HFFc6 (cell line): ENCODE measurements at places on chromosomes 12 and 14. TPM values are rescaled to one million over a fixed set of nuclear protein-coding genes. Genes with fewer than 3 reads are reported as not detected.

GRCh38 chr12:62978768-62979167 is 43.8 kb upstream of the PPM1H start:
- DNase-seq: no peak
- H3K4me3 ChIP-seq: no peak overlapping the region
- no peak overlapping the region for H3K27ac ChIP-seq
- H3K4me1 ChIP-seq: no peaks in the 10 kb centered on the region; the same call in 1 of the 2 replicates

DNA sequence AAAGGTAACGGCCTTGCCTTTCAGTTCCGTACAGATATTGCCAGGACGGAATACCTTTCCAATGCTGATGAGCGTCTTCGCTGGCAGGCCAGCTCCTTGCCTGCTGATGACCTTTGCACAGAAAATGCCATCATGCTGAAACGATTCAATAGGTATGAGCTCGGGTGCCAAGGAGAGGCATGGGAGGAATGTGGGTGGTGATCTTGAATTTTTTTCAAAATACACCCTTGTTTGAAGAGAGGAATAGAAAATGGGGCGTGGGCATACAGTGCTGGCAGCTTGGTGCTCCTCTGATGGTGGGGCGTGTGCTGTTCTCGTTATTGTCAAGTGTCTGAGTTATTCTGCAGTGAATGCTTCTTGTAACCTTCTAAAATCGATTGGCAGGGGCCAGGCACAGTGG is 52.5 kb downstream of the HSP90AA1 start:
- H3K4me1 ChIP-seq: peaks cover 19% of the 10 kb centered on the region
- peak overlapping the region; percentile 35; the same call in 1 of the 2 replicates for H3K27ac ChIP-seq
- DNase-seq: no peak

DNA sequence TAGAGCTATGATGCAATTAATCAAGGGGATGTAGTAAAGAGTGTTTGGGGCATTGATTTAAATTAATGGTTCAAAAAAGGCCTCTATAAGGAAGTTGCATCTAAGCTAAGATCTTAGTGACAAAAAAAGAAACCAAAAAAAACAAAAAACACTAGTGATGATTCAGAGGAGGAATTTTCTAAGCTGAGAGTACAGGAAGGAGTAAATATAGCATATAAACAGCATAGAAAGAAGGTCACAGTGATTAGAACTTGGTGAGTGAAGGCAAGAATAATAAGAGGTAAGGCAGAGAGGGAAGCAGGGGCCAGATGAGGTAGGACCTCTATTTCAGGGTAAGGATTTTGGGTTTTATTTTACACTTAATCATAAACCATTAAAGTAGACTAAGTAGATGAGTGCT is 48.0 kb upstream of the PDZRN4 start:
- H3K27ac ChIP-seq: no peak overlapping the region
- no peak overlapping the region for H3K4me3 ChIP-seq
- DNase-seq: no peak
- H3K36me3 ChIP-seq: no peaks in the 10 kb centered on the region
- no peaks in the 10 kb centered on the region for H3K4me1 ChIP-seq
- no peaks in the 10 kb centered on the region; the same call in 1 of the 2 replicates for H3K27me3 ChIP-seq

DNA sequence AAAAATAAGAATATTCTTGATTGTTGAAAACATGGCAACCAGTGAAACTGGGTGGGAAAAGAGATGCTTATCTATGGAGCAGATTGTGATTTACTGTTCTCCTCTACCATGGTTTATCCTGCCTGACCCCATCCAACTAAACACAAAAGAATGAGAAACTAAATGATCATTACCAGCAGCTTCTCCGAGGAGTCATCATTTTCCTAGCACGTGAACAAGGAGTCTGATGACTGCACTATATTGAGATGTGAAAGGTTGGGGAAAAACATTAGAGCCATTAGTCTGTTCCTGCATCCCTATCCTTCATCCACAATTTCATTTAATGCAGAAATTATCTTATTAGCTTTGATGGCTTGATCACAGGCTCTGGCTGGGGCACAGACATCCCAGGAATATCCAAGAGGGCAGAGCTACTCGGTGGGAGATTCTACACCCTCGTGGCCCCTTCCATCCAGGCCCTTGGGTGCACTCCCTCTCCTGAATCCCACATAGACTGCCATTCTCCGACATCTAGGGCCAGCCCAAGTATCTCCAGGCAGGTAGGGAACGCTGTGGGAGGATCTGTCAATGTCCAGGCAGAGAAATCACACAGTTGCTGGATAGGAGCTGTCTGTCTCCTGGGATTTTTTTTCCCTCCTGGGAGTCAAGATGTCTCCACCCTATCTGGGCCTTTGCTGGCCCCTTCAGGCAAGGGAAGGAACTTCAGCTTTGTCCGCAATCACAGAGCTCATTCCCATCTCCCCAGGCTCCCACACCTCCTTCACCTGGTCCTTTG is 43.3 kb upstream of the DHRS4 start:
- H3K4me1 ChIP-seq: peaks cover 11% of the 10 kb centered on the region; the same call in 1 of the 2 replicates
- no peaks in the 10 kb centered on the region for H3K36me3 ChIP-seq
- DNase-seq: peak; percentile 73

Gene AVPR1A
- total RNA-seq: not detected in 3 replicates

GRCh38 chr12:39239490-39240486 is 203.1 kb downstream of the KIF21A start:
- no peaks in the 10 kb centered on the region for H3K27me3 ChIP-seq
- no peaks in the 10 kb centered on the region for H3K4me1 ChIP-seq
- no peak for DNase-seq
- H3K4me3 ChIP-seq: no peak overlapping the region
- no peaks in the 10 kb centered on the region for H3K36me3 ChIP-seq
- H3K27ac ChIP-seq: no peak overlapping the region

Gene TPPP2
- not detected in 3 replicates for total RNA-seq

DNA sequence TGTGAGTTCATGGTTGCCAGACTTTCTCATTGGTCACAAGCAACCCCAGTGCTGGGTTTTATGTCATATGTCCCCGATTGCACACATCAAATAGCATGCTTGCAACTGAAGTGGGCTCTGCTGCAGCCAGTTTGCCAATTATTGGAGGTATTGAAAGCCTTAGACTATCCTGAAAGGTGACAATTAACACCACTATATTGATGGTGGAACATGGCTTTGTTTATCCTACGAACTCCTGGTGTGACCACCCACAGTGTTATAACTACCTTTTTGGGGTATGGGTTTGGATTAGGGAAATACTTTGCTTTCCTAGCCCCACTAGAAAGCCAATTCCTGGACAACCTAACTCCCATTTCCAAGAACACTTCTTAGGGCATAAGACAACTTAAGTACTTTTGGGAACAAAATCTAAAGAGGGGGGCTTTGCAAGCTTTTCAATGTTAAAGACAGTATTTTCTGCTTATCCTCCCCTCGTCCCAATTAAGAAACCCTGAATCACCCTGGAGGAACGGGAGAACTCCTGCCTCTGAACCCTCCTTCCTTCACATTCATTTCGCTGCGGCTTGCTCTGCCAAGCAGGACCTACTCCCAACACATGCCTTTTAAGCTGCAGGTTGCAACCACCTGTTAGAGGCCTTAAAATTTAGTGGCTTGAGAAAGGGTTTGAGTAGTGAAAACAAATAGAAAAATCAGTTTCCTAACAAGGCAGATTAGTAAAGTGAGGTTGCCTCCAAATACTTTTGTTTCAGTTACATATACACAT is 80.3 kb upstream of the RBM19 start:
- peaks cover 7% of the 10 kb centered on the region for H3K27me3 ChIP-seq
- DNase-seq: no peak
- no peak overlapping the region for H3K4me3 ChIP-seq
- H3K36me3 ChIP-seq: no peaks in the 10 kb centered on the region
- H3K27ac ChIP-seq: no peak overlapping the region

GRCh38 chr12:47828976-47829482 is 9.3 kb upstream of the HDAC7 start:
- H3K36me3 ChIP-seq: no peaks in the 10 kb centered on the region
- no peaks in the 10 kb centered on the region; the same call in 1 of the 2 replicates for H3K27me3 ChIP-seq
- peak overlapping the region; percentile 86 for H3K27ac ChIP-seq
- H3K4me1 ChIP-seq: peaks cover 53% of the 10 kb centered on the region
- H3K4me3 ChIP-seq: peak overlapping the region; percentile 68

DNA sequence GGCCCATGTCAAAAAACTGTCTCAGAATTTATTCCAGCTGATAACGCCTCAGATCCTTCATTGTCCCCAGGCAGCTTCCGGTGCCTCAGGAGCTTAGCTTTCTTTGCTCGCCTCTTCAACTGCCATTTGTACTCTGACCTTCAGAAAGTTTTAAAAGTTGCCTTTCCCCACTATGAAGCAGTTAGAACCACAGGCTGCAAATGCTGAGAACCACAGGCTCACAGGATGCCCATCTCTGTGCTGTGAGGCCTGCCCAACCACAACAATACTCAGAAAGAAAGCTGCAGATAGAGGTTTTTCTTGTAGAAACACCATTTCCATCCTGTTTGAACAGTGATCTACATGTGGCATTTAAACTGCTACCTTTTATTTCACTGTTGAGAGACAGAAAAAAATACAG is 131.1 kb downstream of the PRKCH start:
- DNase-seq: no peak
- peaks cover 23% of the 10 kb centered on the region for H3K27me3 ChIP-seq
- H3K4me3 ChIP-seq: no peak overlapping the region

Gene GPRC5D
- total RNA-seq: not detected in 3 replicates

Gene FLVCR2
- total RNA-seq: 1.8 to 4.1 TPM (median 3.1 TPM) in 3 replicates

Gene MANSC1
- total RNA-seq: 4.9 to 11.7 TPM (median 6.6 TPM) in 3 replicates

Gene TOGARAM1
- 7.5 and 10.9 TPM in 2 replicates for total RNA-seq

- H3K27me3 ChIP-seq: peaks cover 4% of the 10 kb centered on the region; the same call in 1 of the 2 replicates
- peaks cover 63% of the 10 kb centered on the region for H3K4me1 ChIP-seq
- H3K27ac ChIP-seq: peak overlapping the region; percentile 44
- H3K36me3 ChIP-seq: peaks cover 46% of the 10 kb centered on the region
Measured at GRCh38 chr12:45966486-45966885, 23.9 kb downstream of the SCAF11 start.

GRCh38 chr14:101553931-101554330 is 7.4 kb upstream of the DIO3 start:
- no peaks in the 10 kb centered on the region for H3K4me1 ChIP-seq
- peaks cover 18% of the 10 kb centered on the region for H3K27me3 ChIP-seq
- no peak overlapping the region for H3K27ac ChIP-seq
- no peak overlapping the region for H3K4me3 ChIP-seq
- DNase-seq: no peak

Gene CIROP
- not detected in 3 replicates for total RNA-seq

- H3K4me1 ChIP-seq: peaks cover 5% of the 10 kb centered on the region; the same call in 1 of the 2 replicates
- DNase-seq: peak; percentile 52
- no peak overlapping the region for H3K27ac ChIP-seq
Measured at GRCh38 chr14:22333422-22334274, 255.4 kb downstream of the DAD1 start.

DNA sequence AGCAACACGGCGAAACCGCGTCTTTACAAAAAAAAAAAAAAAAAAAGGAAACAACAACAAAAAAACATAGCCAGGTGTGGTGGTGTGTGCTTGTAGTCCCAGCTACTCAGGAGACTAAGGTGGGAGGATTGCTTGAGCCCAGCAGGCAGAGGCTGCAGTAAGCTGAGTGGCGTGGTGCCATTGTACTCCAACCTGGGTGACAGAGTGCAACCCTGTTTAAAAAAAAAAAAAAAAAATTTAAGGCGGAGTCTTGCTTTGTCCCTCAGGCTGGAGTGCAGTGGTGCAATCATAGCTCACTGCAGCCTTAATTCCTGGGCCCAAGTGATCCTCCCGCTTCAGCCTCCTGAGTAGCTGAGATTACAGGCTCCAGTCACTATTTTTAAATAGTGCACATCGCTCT is 18.2 kb upstream of the FIGNL2 start:
- peaks cover 8% of the 10 kb centered on the region for H3K4me1 ChIP-seq
- no peak overlapping the region for H3K27ac ChIP-seq
- no peak overlapping the region for H3K4me3 ChIP-seq
- no peaks in the 10 kb centered on the region for H3K36me3 ChIP-seq

Gene CLEC6A
- not detected in 3 replicates for total RNA-seq

Gene ZNF385A
- 4.0 to 6.1 TPM (median 4.4 TPM) in 3 replicates for total RNA-seq

Gene KRT73
- total RNA-seq: not detected in 2 replicates

Gene TSPAN11
- total RNA-seq: 0.11 TPM in 1 of 3 replicates, not detected in the others

- H3K27ac ChIP-seq: no peak overlapping the region
- no peak overlapping the region for H3K4me3 ChIP-seq
- peaks cover 4% of the 10 kb centered on the region; the same call in 1 of the 2 replicates for H3K4me1 ChIP-seq
- H3K27me3 ChIP-seq: peaks cover 17% of the 10 kb centered on the region
- no peak for DNase-seq
Measured at GRCh38 chr12:32402946-32403345, 3.6 kb downstream of the FGD4 start.

DNA sequence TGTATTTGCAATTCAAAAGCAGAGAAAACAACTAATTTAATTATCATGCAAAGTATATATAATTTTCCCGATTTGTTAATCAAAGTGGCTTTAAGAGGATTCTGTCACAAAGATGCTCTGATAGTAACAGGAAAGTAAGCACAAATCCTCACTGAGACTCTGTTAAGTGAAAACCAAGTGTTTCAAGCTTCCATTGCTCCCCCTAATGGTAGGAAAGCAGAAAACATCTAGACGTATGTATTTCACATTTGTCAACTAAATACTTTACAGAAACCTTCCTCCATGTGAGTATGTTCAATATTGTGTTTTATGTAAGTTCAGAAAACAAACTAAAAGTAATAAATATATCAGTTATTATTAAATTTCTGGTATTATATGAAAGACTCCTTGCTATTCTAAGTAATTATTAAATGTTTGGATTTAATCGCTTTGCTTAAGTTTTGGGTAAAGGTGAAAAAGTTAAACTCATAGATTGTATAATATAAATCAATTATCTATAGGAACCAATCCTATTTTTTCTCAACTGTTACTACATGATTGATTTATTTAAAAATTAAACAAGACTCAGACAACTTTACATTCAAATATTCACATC is 1.5 kb upstream of the NTS start:
- no peaks in the 10 kb centered on the region for H3K4me1 ChIP-seq
- no peaks in the 10 kb centered on the region; the same call in none of the 2 replicates for H3K27me3 ChIP-seq
- no peak overlapping the region for H3K4me3 ChIP-seq
- no peak overlapping the region for H3K27ac ChIP-seq
- no peaks in the 10 kb centered on the region for H3K36me3 ChIP-seq

DNA sequence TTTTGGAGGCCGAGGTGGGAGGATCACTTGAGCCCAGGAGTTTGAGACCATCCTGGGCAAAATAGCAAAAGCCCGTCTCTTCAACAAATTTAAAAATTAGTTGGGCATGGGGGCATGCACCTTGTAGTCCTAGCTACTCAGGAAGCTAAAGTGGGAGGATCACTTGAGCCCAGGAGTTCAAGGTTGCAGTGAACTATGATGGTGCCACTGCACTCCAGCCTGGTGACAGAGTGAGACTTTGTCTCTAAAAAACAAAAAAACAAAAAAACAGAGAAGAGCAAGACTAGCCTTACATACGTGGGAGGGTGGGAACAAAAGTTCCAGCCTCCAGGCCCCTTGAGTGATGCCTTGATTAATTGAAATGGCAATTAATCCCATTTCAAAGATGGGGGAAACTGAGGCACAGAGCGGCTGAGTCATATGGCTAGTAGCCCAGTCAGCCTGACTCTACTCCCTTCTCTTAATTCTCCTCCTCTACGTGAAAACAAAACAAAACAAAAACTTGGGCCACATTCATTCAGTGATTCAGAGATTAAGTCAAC is 3.3 kb upstream of the FAM222A start:
- no peak for DNase-seq
- H3K27me3 ChIP-seq: peaks cover 23% of the 10 kb centered on the region
- no peak overlapping the region for H3K4me3 ChIP-seq

DNA sequence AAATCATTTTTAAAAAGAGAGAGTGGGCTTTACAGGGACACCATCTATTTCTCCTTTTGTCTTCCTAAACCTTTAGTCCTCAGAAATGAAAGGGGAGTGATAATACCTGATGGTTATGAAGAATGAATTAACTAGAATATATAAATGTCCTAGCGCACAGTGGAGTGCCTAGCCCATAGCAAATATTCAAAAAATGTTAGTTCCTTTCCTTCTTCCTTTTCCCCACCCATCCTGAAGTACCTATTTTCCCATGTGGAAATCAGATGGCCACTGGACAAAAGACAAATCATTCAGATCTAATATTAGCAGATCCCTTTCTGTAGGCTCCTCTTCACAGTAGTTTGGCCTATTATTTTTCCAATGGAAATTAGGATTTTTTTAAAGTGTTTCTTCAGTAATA is 90.0 kb downstream of the SLC25A21 start:
- H3K4me1 ChIP-seq: no peaks in the 10 kb centered on the region
- H3K36me3 ChIP-seq: no peaks in the 10 kb centered on the region
- H3K27ac ChIP-seq: no peak overlapping the region
- peaks cover 2% of the 10 kb centered on the region for H3K27me3 ChIP-seq
